CD8-positive, alpha-beta T cell (primary cell): ENCODE measurements at places on chromosomes 2 and 18.

DNA sequence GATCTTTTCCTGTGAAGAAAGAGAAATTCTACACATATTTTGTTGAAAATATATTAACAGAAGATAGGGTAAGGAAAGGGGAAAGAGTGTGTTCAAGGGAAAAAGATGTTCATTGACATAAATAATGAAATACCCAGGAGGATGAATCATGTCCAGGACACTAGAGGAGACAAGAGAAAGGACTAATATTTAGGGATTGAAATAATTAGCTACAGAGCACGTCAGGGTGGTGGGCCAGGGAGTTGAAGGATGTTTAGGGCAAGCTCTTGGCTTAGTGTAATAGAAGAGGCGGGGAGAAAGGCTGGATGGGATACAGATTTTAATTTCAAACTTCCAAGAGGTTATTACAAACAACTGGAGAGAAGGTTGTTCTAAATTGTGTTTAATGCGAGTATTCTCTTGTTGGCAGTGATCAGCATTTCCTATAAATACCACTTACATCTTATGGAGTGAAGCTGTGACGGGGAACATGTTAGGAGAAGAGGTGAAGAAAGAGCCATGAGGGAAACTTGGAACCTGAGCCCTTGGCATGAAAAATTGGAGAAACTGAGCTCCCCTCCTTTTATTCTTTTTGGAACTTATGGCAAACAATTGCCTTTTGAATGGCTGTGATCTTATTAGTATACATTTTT, 36.6 kb upstream of the CETN1 start:
- DNase-seq, result no peak

DNA sequence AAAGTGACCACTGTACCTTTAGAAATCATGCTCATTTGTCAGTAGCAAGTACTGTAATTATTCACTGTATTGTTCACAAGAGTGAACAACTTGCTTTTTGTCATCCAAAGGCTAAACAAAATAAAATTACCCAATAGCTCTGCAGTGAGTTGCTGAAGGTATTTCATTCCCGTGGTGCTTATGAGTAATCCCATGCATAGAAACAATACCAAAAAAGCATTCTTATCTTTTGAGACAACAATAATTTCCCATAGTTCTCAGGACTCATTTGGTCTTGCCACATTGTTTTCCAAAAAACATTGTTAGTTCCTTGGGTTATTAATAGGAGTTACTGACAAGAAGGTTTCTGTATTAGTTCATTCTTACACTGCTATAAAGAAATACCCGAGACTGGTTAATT, 503.2 kb upstream of the FAM98A start:
- no peak for DNase-seq

DNA sequence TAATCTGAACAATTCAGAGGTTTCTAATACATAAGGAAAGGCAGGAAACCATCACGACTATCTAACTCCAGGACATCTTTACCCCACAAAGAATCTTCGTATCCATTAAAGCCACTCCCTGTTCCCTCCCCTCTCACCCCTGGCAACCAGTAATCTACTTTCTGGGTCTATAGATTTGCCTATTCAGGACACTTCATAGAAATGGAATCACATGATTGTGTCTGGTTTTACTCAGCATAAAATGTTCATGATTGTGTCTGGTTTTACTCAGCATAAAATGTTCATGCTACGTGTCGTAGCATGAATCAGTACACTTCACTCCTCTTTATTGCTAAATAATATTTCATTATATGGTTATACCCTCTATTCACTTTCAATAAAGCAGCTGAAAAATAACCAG, 11.6 kb downstream of the FECH start:
- DNase-seq, result no peak

DNA sequence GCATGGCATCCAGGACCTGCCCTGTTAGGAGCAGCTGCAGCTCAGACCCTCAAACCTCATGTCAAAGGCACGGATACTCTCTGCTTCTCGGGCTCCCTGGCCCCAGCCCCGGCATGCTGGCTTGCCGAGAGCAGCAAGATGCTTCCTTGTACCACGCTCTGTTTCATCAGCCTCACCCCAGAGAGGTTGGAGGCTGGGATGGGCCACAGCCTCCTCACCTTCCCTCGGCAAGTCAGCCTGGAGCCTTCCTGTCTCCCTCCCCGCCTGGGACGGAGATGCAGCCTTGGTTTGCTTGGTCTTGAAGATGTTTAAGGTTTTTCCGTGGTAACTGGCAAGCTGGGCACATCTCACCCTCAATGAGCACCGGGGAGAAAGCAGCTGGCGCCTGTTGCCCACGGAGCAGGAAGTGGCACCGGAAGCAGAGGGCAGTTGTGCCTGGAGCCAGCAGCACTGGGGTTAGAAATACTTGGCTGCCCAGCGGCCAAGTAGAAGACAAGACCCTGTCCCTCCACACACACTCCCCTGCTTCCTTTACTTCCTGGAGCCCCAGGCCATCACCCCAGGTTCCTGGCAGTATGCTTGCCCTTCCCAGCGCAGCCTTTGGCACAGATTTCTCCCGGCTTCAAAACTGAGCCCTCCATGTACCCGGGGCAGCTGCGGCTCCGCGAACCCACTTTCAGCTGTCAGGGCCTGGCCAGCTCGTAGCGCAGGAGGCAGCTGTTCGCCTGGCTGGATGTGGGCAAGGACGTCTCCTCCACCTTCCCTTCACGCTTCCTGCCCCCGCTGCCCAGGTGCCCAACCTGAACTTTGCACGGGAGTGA, 17.4 kb downstream of the FBLN7 start:
- DNase-seq, result peak; percentile 41

DNA sequence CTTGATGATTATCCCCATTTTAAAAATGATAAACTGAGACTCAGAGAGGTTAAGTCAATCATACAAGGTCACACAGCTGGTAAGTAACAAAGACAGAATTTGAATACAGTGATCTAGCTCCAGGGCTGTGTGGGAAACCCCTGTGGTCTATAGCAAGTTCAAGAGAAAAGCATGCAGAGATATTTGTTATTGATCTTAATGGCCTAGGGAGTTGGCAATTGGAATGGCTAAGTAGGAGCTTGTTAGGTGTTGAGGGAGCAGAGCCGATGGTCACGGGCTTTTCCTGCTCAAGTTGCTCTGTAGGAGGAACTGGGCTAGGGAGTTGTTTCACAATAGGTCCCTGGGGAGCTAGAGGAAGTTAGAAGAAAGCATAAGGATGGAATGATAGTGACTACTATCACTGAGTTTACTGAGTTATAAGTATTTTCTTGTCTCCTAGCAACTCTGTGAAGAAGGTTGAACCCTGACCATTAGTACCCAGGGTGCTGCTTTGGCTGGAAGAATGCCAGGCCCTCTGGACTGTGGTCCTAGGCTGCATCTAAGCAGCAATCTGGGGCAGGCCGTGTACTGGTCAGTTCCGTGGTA, 30.0 kb downstream of the RNF125 start:
- no peak for DNase-seq

- DNase-seq, result no peak
Observed at GRCh38 chr2:43201497-43201896, 24.9 kb downstream of the ZFP36L2 start.

DNA sequence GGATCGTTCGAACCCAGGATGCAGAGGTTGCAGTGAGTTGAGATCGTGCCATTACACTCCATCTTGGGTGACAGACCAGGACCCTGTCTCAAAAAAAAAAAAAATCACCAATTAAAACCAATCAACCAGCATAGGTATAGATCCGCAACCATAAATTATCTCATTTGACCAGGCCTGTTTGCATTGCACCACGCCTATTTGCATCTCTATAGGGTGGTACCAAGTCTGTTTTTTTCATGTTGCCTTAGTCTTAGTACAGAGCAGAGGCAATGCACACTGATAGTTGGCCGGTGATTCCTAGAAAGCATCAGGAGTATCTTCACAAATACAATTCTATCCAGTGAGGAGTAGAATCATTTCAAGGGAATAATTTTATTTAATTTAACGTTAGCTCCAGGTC, 9.3 kb upstream of the NPC1 start:
- DNase-seq, result no peak

- DNase-seq, result no peak
Observed at GRCh38 chr2:195572895-195573683, 83.9 kb upstream of the SLC39A10 start.

DNA sequence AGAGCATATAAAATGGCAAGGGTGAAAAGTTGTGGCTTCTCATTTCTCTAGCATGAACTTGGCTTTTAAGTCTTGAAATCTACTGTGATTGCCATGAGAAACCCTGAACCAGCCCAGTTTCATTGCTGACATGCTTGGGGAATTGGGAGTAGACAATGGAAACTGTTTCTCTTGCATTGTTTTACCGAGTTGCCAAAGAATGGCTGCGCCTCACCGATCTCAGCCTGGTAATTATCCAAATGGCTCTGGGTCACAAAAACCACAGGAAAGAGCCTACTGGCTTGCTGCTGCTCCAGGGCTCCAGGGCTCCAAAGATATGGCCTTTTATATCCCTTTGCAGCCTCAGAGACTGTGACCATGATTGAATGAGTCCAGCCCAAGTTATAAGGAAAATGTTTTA, 310.4 kb upstream of the NT5C1B start:
- no peak for DNase-seq

DNA sequence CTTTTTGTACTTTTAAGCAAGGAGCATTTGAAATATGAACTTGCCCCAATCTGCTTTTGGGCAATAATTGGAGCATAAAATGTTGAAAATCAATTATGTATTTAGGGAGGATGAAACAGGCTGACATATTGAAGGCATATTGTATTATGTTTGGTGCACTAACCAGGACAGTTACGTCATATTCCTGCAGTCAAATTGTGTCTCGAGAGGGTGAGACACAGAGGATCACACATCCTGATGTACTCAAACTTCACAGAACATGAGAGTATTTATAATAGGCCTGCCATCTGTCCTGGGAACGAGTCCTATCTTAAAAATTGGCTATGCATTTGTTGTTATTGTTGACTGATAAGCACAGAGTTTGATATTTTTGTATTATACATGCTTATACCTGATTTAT, 44.7 kb downstream of the TANC1 start:
- DNase-seq, result no peak

DNA sequence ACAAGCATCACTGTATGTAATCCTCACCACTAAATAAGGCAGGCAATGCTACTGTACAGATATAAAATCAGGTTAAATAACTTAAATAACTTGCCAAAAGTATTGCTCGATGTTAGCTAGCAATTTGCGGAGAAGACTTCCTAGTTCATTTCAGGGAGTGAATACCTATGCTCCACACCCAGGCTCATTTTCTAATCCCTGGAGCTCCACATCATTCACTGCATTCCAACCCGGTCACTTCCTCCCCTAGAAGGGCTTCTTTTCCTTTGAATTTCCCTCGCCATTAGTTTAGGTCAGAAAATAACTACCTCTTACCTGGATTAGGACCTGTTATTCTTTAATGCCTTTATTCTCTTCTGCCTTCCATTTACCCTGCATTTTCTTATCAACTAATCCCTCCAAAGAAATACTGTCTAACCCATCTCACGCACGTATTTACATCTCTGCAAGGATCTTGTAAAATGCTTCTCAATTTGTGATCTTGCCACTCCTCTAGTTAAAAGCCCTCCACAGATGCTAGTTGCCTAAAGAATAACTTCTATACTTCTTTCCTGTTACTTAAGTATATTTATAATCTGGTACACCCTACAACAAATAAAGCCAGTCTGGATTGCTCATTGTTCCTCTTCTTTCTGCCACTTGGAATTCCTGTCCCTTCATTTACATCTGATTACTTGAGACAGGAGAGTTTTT, 599.8 kb downstream of the NRXN1 start:
- DNase-seq, result no peak

DNA sequence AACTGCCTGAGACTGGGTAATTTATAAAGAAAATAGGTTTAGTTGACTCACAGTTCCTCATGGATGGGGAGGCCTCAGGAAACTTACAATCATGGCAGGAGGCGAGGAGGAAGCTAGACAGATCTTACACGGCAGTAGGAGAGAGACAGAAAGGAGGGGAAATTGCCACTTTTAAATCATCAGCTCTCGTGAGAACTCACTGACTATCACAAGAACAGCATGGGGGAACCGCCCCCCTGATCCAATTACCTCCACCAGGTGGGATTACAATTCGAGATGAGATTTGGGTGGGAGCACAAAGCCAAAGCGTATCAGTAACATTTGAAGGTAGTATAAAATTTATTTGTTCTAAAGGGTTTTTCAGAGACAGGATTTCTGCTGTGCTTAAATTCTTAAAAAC, 5.4 kb downstream of the GALM start:
- DNase-seq, result no peak

DNA sequence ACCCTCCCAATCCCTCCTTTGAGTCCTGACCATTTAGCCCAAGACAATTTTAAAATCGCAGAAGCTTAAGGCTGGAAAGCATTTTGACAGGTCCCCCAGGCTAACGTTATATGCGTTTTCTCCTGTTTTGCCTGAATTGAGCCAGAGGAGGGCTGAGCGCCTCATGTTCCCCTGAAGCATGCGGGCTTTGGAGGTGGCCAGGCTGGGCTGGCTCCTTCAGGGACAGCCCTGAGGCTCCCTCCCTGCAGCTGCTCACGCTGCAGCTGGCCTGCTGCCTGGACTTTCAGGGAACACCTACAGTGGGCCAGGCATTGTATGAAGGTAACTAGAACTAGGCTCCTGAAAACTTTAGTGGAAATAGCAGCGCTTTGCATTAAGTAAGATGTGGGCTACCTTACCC, 179.2 kb downstream of the ACKR3 start:
- DNase-seq, result no peak

DNA sequence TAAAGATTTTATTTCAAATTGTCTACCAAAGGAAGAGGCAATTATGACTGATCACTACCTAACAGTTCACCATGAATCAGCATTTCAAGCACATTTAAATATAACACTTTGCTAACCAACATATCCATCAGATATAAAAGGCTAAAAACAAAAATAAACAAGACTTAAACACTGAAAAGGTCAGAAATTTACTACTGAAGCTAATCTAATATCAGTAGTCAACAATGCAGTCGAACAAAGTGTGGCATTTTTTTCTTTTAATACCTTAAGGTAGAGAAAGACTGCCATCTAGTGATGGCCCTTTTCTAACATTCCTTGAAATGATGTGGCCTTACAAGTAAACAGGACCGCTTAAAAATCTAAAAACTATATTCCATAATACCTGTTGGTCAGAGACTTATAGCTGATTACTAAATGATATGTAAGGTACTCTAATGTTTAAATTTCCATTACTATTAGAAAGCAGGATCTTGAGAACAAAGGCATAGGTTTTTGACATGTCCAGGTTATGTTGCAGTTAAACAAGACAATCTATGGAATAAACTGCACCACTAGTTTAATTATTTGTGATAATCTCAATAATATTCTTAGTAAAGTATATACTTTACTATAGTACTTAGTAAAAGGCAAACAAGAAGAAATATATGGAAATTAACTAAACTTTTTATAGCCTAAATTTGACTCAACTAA, 80.0 kb downstream of the EXOC6B start:
- DNase-seq, result no peak

DNA sequence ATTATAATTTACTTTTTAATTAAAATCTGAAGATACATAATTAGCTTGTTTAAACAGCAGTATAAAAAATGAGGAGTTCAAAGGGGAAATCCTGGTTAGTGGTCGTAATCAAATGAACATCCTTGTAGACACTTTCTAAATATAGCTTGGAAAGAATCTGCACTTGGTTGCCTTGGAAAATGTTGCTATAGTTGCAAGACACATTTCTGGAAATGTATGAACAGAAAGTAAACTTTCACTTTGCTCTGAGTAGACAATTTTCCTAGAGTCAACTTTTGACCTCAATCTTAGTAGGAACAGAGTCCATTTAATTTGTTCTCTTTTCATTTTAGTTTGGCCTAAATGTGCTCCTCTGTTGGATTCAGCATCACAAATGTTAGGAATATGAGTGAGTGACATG, 38.3 kb downstream of the GCA start:
- no peak for DNase-seq
